ENCODE measurements at places on chromosomes 2 and 18.

DNA sequence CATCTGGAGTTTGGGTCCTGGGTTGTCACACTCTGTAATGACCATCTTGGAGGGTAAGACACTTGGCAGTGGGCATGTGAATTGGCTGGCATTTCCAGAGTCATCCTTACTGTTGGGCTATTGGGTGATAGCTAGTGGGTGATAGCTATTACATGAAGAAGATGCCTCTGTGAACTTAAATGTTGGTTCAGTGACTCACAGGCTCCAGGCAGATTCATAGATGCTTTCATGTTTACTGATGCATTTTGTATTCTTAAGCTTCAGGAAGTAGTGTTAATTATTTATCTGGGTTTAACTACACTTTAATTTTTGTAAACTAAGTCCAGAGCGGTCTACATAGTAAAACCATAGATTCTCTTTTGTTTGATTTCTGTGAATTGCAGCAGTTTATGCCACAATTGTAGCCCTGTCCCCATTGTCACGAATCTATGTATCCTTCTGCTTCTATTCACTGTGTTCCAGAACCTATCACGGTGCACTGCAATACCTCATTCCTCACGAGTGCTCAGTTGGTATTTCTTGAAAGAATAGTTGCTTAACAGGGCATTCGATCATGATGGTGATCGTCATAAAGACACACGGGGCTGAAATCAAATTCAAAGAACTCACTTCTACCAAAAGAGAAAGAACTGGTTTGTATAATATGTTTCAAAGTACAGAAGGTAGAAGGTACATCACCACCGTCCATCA lies 79.7 kb downstream of the GBX2 start:
- no peak for DNase-seq

- DNase-seq = no peak
Measured at GRCh38 chr2:176484838-176485237, 215.6 kb downstream of the MTX2 start.

DNA sequence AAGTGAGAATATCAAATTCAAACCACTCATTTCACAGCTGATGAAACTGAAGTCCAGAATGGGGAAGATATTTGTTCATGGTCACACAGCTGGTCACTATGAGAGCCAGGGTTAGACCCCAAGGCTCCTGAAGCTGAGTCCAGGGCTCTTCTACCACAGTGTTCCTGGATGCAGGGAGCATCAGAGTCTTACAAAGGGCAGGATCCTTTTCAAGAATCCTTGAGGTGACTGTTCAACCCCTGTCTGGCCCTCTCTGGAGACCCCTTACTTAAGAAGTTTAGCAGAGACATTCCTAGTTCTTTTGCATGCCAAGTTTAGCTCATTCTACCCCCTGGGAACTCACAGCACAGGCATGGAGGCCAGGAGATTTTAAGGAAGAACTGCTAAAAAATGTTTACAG lies 15.7 kb downstream of the PROKR1 start:
- DNase-seq = no peak

DNA sequence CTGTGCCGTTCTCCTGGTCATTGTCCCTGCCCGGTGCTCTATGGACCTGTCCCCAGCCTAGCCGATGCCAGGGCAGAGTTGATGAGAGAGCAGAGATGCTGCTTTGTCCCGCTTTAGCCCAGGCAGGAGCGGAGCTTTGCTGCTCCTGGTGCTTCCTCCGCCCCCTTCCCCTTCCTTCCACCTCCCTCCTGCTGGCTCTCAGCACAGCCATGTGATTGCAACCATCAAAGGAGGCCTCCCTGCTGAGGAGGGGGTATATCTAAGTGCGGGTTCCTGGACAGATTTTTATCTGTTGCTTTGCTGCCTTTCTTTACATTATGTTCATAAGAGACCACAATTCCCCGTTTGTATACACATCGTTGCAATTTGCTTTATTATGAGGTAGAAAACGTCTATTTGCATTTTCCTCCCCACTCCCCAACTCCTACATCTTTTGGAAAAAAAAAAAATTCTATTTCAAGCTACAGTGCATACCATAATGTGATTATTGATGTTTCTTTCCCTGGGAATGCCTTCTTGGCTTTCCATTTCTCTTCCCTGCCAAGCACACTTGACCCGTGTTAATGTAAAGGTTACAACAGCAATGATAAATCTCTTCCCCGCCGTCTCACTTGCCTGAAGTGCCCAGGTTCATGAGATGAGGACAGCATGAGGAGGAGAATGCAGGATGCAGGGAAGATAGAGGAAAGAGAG lies 25.4 kb downstream of the ALPK2 start:
- no peak for DNase-seq

GRCh38 chr2:163343316-163343715 lies 392.5 kb downstream of the FIGN start:
- no peak for DNase-seq

DNA sequence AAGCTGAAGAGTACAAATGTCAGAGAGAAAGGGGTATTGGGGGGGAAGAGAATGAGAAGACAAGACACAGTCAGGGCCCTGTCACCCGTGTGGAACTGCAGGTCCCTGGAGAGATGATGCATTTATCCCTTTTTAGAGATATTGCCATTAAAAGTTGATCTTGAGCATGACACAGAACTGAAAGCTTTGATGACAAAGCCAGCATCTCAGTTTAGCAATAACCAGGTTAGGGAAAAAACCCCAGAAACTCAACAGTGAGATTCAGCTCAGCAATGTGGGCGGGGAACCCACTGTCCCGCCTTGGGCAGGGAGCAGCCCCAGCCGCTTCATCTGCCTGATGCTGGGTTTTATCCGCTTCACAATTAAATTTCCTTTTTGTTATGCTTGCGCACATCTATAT lies 181.1 kb downstream of the NEDD4L start:
- DNase-seq = no peak

DNA sequence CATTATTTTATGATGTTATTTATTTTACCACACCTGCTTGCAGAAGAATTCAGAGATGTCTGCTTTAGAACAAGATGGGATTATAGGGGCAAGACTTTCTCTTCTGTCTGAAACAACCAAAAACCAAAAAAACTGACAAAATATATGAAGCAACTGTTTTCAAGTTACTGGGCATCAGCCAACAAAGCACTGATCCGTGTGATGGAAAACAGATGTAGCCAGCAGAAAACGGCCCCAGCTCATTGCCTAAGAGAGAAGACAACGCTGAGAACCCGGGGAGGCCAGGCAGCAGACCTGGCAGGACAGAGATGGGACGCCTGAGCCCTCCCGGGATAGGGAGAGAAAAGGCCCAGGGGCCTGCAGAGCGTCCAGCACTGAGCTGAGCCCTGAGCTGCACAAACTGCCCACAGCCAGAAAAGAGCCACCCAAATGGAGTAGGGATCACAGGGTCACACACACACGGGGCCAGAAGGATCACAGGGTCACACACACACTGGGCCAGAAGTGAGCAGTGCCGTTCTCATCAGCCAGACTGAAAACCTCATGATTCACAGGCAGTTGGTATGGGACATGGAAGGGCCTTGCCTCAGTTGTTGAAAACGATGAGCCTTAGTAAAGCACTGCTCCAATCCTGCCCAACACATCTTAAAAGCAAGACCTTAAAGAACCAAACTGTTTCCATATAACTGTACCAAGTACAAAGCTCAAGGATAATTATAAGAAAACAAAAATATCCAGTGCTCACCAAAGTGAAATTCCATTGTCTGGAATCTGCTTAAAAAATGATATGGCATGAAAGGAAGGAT lies 12.1 kb downstream of the PXDN start:
- DNase-seq = no peak

DNA sequence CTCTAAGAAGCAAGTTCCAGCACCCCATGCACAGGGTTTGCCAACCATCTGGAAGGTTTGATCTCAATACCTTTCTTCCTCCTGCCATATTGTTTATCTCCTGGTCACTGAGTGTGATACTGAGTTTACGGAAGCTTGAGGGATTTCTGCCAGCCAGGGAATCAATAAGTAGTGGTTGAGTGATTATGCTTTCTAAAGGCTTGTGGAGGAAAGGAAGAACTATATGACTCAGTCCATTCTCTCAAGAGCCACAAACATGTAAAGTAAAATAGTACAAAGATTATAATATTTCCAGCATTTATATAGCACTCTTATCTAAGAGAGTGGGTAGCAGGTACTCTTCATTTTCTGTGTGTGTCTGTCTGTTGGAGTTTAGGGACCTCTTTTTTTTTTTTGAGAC lies 49.2 kb downstream of the SLC4A3 start:
- no peak for DNase-seq

DNA sequence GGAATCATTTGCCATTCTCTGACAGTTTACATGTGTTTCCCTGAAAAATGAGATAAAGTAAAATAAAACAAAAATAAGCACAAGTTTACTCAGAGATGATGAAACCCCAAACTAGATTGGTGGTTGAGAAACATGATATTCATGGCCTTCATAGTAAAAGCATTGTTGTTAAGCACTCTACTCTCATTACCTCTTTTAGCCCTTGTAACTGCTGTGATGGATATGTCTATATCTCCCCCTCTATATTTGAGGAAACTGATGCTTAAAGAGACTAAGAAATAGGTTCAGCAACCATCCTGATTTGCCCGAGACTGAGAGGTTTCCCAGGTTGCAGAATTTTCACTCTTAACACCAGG lies 33.9 kb upstream of the GALNT3 start:
- no peak for DNase-seq

- peak; percentile 12 for DNase-seq
Measured at GRCh38 chr2:68832233-68832869, 38.8 kb downstream of the BMP10 start.

- no peak for DNase-seq
Measured at GRCh38 chr2:218312267-218312756, 20.0 kb upstream of the TMBIM1 start.

- DNase-seq = peak; percentile 7
Measured at GRCh38 chr2:72148837-72149555, 1.3 kb upstream of the CYP26B1 start.

DNA sequence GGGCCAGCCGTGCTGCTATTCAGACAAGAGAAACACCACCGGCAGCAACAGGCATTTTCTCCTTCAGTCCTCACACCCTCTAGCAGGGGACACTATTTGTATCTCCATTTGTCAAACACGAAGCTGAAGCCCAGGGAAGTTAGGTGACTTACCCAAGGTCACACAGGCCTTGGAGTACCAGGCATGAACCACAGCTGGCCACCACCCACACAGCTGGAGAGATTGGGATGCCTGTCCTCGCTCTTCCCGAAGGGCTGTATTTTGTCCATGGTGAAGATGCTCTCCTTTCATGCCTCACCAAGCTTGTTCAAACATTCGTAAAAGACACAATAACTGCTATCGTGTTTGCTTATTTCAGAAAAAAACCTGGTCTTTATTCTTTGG lies 182.7 kb downstream of the INHBB start:
- DNase-seq = no peak

DNA sequence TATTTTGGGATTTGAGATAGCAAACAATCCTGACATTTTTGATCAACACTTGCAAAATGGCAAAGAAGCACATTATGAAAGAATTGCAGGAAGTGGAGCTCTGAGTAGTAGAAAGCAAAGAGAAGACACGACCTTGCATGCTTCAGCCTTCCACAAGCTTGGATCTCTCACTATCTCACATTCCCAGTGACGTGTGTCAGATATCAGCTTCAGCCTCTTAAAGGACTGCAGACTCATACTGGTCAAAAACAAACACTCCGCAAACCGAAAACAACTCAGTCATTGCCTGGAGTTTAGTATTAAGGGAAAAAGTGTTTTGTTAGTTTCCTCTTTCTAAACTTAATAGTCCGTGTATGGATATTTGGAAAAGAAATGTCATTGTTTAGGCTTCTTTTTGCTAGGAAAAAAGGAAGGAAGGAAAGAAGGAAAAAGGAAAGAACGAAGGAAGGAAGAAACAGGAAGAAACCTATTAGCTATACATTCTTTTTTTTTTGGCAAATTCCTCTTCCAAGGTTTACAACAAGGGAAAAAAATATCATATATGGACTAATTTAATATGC lies 32.6 kb upstream of the SLC40A1 start:
- no peak for DNase-seq

- no peak for DNase-seq
Measured at GRCh38 chr2:37005118-37005868, 39.0 kb upstream of the STRN start.

DNA sequence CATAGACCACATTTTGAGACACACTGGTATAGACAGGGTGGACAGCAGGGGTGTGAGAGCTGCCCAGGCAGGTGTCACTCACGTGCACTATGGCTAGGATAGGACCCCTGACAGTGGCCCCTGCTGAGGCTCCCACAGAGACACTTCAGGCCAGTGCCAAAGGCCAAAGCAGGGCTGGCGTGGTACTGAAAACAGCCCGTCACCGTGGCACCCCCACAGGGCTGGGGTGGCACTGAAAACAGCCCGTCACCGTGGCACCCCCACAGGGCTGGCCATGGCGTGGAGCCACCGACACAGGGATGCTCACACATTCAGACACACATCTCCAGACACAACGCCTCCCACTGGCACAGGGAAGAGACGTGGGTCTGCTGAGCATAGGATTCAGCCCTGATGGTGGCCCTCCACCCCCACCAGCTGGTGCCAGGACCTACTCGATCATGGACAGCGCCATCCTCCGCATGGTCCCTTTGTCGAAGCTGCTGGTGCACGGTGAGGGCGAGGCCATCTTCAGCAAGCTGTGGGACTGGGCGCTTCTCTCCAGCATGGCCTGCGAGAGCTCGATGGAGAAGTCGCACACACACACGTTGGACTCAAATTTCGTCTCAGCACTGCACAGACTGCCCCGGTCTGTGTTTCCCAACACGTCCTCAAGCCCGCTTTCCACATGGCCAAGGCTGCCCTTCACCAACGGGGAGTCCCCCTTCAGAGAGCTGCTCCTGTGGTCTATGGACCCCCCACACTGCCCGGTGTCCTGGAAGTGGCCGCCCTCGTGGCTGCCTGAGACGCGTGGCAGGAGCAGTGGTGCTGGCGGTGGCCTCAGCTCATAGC lies 34.1 kb downstream of the ANKMY1 start:
- DNase-seq = no peak
